Activated CD8-positive, alpha-beta T cell treated with anti-CD3 and anti-CD28 coated beads, Interleukin-2, amount 10 ng/mL, durations not matched to agents 7 days and 5 days (primary cell): ENCODE measurements at places on chromosomes 1 and 21. TPM values are rescaled to one million over a fixed set of nuclear protein-coding genes. Genes with fewer than 3 reads are reported as not detected.

The FALEC gene
- not detected for total RNA-seq

GRCh38 chr1:212519131-212519530, 86.4 kb downstream of the NENF start:
- H3K27me3 ChIP-seq = peaks cover 39% of the 10 kb centered on the region
- peaks cover 3% of the 10 kb centered on the region for H3K4me1 ChIP-seq
- DNase-seq = no peak
- H3K4me3 ChIP-seq = no peak overlapping the region

DNA sequence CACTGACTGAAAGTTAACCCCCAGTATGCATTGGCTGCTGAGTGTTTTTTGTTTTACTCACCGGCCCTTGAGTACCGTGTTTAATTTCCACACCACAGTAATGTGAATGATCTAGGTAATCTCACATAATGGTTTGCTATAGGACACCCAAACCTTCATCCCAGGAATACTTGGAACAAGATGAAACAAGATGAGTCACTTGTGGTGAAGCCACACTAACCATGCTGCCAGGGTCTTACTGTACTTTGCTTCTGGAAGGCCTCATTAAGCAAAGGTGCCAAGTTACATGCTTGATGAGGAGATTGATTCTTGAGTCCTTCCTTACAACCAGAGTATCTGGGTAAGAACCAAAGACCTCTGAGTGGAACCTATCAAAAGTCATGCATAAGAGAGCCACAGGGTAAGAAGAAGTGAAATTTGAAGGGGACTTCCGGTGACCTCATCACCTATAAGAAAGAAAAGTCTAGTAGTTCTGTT, 163.3 kb downstream of the NRIP1 start:
- no peak overlapping the region for H3K27ac ChIP-seq
- DNase-seq = no peak
- H3K4me1 ChIP-seq = peaks cover 9% of the 10 kb centered on the region
- no peaks in the 10 kb centered on the region for H3K27me3 ChIP-seq
- H3K4me3 ChIP-seq = no peak overlapping the region

- H3K4me3 ChIP-seq = no peak overlapping the region
- DNase-seq = no peak
- no peak overlapping the region for H3K27ac ChIP-seq
Observed at GRCh38 chr1:209198961-209199750, 384.4 kb upstream of the CAMK1G start.
